ENCODE measurements at places on chromosomes 6 and 20.

- DNase-seq, result no peak
Measured at GRCh38 chr20:18225632-18226031, 62.7 kb upstream of the ZNF133 start.

DNA sequence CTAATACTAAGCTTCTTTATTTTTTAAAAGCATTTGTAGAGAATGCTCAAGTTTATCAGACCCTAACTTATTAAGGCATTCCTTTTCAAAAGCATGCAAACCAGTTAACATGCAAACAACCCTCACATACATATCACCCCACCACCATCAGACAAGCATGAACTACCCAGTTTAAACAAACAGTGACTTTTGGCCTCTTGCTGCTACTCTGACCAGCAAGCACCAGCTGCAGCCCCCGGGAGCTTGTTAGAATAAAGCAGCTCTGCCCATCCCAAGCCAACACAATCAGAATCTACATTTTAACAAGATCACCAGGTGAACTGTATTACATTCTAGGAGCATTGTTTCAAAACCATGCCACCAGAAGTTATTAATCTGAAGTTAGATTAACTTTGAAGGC is 5.9 kb upstream of the NUP153 start:
- DNase-seq, result no peak

DNA sequence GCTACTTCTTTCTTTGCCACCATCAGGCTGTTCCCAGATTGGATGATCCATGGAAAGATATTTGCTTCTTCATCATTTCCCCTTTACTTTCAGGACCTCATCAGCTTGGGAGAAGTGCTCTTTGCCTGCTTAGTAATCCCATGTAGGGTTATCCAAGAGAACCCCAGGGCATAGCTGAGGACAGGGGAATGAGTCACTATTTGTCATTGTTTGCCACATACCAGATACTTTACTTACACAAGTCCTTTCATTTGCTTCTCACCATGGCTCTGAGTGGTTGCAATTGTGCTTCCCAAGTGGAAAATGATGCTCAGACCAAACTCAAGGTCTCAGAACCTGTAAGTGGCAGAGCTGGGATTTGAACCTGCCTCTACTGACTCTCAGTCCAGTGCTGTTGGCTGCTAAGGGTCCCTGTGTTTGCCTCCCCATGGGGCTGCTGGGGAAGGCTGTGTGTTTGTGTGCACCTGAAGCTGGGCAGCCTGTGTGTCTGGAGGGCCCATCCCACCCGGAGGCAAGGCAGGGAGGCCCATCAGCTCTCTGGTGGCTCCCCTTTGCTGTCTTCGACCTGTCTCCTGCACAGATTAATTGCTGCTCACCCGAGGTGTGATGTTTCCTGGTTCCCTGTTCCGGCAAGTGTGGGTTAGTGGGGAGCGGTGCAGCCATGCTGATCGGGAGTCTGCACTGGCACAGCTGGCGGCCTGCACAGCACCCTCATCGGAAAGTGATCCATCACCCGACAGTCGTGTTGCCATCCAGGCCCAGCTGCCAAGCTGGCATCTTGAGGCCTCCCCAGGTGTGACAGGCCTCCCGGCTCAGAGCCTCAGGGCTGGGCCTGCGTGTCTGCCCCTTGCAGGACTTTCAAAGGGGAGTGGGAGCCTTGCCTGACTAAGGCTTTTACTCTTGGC is 228.8 kb downstream of the DHX35 start:
- no peak for DNase-seq

GRCh38 chr20:42686057-42686456 is 503.6 kb downstream of the PTPRT start:
- no peak for DNase-seq

- DNase-seq, result no peak
Measured at GRCh38 chr6:34560366-34561226, 4.5 kb upstream of the SPDEF start.

DNA sequence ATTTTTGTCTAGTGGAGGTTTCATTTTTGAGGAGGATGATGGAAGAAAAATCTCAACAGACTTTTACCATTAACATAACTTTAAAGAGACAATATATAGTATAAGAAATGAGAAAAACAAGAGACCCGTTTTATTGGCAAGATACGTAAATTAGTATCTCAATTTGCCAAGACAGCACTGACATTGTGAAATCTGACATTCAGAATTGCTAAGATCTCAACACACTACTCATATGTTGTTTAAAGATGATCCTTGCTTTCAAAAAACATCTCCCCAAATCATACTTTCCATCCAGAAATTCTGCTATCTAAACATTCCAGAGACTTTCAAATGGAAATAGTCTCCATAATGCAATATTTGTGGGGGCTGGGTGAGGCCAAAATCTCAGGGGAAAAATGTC is 220.9 kb upstream of the CEP162 start:
- DNase-seq, result no peak

DNA sequence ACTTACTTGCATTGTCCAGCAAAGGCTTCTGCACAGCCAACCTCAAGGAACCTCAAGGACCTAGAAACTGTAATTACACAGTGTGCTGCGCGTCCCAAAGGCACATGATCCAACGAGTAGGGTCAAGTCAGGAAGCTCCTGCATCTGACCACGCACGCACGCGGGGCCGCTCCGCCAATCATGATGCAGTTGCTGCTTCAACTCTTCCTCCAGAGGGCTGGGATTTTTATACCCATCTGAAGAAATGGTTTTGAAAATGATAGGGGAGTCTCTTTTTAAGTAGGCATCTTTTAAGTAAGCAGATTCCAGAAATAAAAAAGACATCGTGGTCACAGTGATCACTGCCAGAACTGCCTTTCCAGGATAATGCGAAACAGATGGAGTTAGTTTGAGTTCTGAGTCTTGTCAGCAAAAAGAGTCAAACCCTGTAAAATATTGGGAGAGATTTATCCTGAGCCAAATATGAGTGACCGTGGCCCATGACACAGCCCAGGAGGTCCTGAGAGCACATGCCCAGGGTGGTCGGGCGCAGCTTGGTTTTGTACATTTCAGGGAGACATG is 34.0 kb downstream of the KIF25 start:
- DNase-seq, result no peak

- no peak for DNase-seq
Measured at GRCh38 chr6:148323344-148323743, 19.3 kb upstream of the SASH1 start.

DNA sequence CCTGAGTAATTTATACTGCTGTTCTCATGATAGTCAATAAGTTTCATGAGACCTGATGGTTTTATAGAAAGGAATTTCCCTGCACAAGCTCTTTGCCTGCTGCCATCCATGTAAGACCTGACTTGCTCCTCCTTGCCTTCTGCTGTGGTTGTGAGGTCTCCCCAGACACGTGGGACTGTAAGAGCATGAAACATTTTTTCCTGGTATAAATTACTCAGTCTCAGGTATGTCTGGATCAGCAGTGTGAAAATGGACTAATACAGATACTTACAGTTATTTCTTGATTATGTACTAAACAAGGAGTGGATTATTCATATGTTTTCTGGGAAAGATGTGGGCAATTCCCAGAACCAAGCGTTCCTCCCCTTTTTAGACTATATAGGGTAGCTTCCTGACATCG is 1.9 kb upstream of the TRIM38 start:
- DNase-seq, result no peak

- DNase-seq, result no peak
Measured at GRCh38 chr6:151494235-151494935, 568 bp downstream of the CCDC170 start.

DNA sequence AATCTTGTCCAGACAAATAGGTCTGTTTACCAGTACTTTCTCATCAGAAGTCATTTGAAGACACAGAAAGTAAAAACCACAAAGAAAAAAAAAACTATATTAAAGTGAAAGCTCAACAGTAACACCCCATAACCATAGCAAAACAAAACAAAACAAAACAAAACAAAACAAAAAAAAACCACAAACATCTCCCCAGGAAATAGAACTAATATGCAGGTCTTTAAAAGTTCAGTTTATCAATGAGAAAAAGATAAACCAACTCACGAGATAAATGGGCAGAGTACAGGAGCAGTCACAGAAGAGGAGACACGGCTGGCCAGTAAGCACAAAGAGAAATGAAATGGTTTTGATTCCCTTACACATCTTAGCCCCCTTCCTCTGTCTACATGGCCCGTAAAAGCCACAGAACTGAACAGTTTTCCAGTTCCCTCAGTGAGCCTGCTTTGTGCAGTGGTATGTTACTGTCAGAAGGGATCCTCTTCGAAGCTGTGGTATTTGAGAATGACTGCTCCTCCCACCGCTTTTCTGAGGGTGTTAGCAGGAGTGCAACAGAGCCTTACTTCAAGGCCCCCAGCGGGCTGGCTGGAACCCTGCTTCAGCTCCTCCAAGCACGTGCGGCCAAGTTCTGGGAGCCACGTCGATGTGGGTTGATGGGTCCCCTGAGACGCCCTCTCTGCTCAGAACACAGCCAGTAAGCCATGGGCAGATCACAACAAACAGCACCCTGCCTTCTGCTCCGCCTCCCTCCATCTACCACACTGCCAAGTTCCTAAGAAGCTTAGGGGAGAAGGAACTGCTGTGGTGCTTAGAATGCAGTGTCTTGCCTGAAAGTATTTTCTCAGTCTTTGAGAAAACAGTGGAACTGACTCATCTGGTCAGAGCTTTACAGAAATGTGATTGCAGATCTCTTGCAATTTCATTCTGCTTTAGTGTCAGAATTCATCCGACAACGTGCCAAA is 14.0 kb downstream of the UST start:
- peak; percentile 18 for DNase-seq

DNA sequence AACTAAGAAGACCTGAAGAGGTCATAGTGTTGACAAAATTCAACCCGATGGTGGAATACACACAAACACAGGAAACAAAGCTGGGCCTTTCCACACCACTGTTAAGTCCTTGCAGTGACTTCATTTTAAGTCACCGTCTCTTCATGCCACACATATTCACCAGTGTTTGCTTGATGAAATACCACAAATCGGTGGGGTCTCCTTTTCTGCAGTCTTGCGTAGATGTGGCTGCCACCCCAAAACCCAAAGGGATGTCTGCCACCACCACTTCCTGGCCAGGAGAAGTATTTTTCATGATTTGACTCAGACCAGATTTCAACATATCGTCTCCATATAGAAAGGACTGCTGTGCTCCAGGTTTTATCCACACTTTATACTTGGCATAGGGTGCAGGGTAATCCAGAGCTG is 11.0 kb upstream of the COL10A1 start:
- DNase-seq, result no peak

- DNase-seq, result no peak
Measured at GRCh38 chr20:59650418-59650817, 46.1 kb downstream of the PHACTR3 start.

GRCh38 chr20:20207872-20208271 is 155.5 kb downstream of the CFAP61 start:
- DNase-seq, result no peak

DNA sequence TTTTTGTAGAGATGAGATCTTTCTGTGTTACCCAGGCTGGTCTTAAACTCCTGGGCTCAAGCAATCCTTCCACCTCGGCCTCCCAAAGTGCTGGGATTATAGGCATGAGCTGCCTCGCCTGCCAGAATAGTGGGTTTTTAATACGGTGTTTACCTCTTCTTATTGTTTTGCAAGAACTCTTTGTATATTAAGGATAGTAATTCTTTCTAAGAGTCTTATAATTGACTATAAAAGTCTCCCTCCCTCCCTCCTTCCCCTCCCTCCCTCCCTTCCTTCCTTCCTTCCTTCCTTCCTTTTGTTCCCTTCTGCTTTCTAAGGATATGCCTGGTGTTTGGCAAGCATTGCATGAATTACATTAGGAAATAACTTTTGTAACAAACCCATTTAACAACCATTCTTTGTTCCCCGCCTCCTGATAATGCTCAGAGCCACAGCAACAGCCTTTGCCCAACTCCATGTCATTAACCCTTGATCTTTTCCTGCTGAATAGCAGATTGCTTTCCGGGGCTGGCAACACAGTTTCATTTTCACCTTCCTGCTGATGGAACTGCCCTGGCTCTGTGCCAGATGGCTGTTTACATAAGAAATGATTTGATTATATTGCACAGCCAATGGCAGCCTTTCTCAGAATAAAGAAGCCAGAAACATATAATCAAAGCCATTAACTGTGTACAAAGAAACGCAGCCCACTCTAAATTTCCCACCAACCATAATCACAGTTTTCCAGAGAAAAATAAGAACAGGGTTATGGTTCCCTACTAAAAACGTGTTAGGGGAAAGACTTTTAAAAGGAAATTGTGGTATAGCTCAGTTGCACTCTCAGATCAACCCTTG is 143.7 kb upstream of the PTPN1 start:
- peak; percentile 8 for DNase-seq

DNA sequence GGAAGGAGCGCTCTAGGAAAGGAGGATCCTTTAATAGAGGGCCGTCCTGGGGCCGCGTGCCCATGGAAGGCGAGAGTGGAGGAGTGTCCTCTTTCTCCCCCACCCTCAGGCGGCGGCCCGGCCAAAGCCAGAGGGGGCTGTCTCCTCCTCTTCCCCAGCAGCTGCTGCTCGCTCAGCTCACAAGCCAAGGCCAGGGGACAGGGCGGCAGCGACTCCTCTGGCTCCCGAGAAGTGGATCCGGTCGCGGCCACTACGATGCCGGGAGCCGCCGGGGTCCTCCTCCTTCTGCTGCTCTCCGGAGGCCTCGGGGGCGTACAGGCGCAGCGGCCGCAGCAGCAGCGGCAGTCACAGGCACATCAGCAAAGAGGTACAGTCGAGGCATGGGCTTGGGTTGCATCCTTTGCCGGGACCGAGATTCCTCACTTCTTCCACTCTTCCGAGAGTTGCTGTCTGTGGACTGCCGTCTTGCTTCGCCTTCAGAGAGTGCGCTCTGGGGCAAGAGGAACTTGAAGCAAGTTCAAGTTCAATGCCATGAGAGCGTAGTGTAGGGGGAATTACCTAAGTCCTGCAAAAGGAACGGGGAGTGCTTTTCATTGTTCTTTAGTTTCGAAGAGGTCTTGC is at the start of gene LAMA2:
Gene LAMA2 (plus strand): TSS at position 148 of the 621 bp plus-strand sequence. CDS start 108 bp downstream, at position 256.
- no peak for DNase-seq

DNA sequence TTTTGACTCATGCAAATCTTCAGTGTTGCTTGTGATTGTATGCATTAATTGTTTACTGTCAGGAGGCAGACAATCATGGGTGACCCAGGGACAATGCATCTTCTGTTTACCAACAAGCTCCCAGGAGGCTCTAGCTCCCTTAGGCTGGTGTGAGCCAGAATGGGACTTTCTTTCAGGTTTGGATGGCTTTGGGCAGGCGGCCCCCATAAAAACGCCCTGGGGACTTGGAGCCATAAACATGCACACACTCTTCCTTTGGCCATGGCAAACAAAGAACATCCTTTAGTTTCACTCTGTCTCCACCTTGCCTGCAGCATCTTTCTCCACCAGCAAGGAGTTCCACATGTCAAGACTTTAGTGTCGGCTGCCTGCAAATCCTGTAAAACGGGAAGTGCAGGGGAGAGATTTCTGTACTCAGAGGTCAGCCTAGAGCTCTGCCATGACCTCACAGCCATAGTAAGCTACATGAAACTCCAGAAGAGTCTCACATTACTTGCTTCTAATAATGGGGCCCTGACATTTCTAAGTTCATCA is 127.6 kb downstream of the MAP3K7 start:
- DNase-seq, result no peak

DNA sequence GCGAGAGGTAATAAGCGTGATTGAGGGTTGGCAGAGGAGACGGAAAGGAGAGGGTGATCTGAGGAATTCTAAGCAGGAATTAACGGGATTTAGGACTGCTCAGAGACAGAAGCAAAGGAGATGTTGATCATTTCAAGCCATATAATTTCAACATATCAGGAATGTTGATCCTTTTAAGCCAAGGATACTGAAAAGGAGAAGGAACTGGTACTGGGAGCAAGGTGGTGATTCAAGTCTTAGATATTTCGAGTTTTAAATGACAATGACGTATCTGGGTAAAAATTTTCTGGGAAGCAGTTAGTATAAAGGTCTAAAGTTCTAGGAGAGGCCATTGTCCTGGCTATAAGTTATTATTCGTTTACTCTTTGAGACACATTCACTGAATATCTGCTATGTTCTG is 91.3 kb upstream of the OGFRL1 start:
- no peak for DNase-seq

- DNase-seq, result no peak
Measured at GRCh38 chr20:21522481-21523280, 8.8 kb upstream of the NKX2-2 start.

Measured in activated T-cell treated with anti-CD3 and anti-CD28 coated beads for 1 hour (primary cell).